ENCODE measurements at places on chromosomes 2 and 18.

DNA sequence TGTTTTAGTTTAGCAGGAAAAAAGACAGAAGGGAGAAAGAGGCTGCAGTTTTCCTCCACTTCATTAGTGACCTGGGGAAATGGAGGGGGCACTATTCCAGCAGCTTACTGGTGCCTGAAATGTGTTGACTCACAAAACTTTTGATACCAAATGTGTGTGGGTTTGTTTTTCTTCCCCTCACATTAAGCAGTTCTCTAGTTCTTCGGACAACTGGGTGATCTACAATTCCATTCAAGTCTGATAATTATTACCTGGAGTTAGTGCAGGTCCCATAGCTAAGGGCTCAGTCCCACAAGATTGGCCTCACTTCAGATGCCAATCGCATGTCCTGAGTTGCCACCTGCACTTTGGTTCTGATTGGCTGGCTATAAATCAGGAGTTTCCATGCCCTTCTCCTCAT lies 28.4 kb downstream of the PMAIP1 start:
- no peak overlapping the region for H3K27ac ChIP-seq
- no peaks in the 10 kb centered on the region for H3K36me3 ChIP-seq
- H3K27me3 ChIP-seq: no peaks in the 10 kb centered on the region
- no peak for DNase-seq

- H3K36me3 ChIP-seq: no peaks in the 10 kb centered on the region
- H3K27ac ChIP-seq: no peak overlapping the region
- H3K27me3 ChIP-seq: no peaks in the 10 kb centered on the region
- H3K4me1 ChIP-seq: no peaks in the 10 kb centered on the region
These were observed 614.6 kb upstream of the NXPH2 start for GRCh38 chr2:139394801-139395200.

DNA sequence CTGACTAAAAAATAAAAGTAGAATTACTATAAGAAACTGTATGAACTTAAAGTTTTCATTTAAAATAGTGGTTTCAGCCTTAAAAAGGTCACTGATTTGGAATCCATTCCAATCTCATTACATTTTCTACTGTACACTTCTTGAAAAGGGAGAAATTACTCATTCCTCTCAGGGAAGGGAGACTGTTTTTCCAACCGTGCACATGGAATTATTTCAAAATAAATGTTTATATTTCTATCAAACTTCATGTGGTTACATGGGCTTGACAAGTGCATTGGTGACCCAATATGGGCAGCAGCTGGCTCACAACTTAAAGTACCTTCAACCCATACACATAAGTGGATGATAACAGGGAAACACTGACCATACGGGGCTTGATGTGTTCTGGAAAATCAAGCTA lies 324.5 kb upstream of the THUMPD2 start:
- no peaks in the 10 kb centered on the region for H3K4me1 ChIP-seq
- no peaks in the 10 kb centered on the region for H3K36me3 ChIP-seq
- H3K27me3 ChIP-seq: no peaks in the 10 kb centered on the region
- no peak for DNase-seq
- H3K4me3 ChIP-seq: no peak overlapping the region

DNA sequence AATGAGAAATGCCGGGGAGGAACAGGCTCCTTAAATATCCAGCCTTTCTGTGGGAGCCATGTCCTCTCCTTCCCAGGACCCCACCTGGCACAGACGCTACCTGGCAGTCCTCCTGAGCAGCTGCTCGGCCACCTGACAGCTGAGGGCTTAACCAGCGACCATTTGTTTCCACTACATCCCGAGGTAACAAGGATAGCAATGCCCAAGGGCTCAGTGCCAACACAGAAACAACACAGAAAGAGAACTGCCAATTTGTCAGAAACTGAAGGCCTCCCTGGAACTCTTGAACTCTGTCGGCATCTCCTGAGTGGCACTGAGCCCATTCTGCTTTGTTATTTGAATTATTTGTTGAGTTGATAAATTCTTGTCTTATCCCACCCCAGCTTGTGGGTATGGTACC lies 122.2 kb upstream of the ARHGAP28 start:
- no peak overlapping the region for H3K4me3 ChIP-seq
- no peak overlapping the region for H3K27ac ChIP-seq
- H3K36me3 ChIP-seq: no peaks in the 10 kb centered on the region
- no peaks in the 10 kb centered on the region for H3K4me1 ChIP-seq
- DNase-seq: no peak
- H3K27me3 ChIP-seq: no peaks in the 10 kb centered on the region

DNA sequence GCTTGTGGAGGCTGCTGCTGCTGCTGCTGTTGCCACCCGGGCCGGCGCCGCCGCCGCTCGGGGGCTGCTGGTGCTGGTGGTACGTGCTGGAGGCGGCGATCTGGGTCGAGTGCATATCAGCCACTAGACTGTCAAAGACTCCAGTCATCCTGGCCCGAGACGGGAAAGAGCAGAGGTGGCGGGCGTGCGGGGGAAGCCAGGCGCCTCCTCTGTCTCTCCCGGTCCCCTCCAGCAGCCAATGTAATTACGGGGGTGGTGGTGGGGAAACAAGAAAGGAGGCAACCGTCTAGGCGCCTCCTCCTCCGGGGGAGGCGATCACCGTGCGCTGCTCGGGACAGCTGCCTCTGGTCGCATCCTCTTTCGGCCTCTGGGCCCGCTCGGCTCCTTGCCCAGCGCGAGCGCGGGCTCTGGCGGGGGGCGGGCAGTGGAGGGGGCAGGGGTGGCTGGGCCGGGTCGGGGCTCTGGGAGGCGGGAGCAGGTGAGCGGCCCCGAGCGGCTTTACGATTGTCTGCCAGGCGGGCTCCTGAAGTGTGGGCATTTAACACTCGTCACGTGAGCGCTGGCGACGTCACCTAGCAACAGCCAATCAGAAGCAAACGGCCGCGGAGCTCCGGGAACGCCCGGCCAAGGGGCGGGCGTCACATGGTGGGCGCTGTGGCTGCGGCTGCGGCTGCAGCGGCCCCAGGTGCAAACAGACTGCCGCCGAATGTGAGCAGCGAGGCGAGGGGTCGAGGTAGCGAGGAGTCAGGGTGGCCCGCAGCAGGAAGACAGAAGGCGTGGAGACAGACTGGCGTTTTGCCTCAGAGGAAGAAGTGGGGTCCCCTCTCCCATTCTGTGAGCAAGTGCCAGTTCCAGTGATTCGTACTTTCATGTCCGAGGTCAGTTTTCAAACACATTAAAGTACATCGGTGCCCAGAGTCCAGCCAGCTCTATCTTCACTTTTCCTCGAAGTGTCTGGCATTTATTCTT lies at the start of gene DLX2:
TSS of gene DLX2 (minus strand) at position 510 of the 969 bp plus-strand sequence. CDS start at position 148, 362 bp downstream.
- H3K27me3 ChIP-seq: peaks cover 100% of the 10 kb centered on the region
- peak within 1 kb of the TSS; percentile 63 for H3K27ac ChIP-seq
- peak within 1 kb of the TSS; percentile 50 for H3K4me3 ChIP-seq
- peaks cover 79% of the 10 kb centered on the region for H3K4me1 ChIP-seq
- DNase-seq: peak; percentile 68
- H3K36me3 ChIP-seq: no peaks in the 10 kb centered on the region

GRCh38 chr18:48566589-48566988 lies 27.8 kb downstream of the CTIF start:
- no peak for DNase-seq
- H3K36me3 ChIP-seq: no peaks in the 10 kb centered on the region
- H3K27me3 ChIP-seq: no peaks in the 10 kb centered on the region
- H3K27ac ChIP-seq: no peak overlapping the region
- no peak overlapping the region for H3K4me3 ChIP-seq

DNA sequence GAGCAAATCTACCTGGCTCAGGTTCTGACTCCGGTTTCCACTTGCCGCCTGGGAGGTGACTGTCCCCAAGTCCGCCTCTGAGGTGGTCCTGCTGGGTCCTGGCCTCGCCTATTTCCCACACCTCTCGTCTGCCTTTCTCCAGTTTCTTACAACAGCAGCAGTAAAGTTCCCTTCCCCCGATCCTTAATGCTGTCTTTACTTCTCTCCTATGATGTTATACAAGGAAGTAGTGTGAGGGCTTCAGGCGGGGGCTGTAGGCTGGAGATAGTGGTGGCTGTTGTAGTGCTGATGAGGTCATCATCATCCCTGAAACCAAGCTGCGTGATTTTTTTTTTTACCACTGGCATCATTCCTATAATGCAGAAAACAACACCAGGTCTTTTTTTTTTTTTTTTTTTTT lies 18.9 kb downstream of the TGIF1 start:
- no peaks in the 10 kb centered on the region for H3K36me3 ChIP-seq
- H3K27ac ChIP-seq: no peak overlapping the region
- peaks cover 5% of the 10 kb centered on the region for H3K4me1 ChIP-seq
- no peak for DNase-seq
- no peaks in the 10 kb centered on the region for H3K27me3 ChIP-seq

GRCh38 chr2:187819624-187820023 lies 265.4 kb upstream of the TFPI start:
- no peak overlapping the region for H3K27ac ChIP-seq
- DNase-seq: no peak
- H3K4me1 ChIP-seq: no peaks in the 10 kb centered on the region
- no peaks in the 10 kb centered on the region for H3K36me3 ChIP-seq
- no peaks in the 10 kb centered on the region for H3K27me3 ChIP-seq

GRCh38 chr2:213125646-213126347 lies 25.6 kb downstream of the IKZF2 start:
- peaks cover 17% of the 10 kb centered on the region for H3K4me1 ChIP-seq
- no peaks in the 10 kb centered on the region for H3K27me3 ChIP-seq
- H3K36me3 ChIP-seq: no peaks in the 10 kb centered on the region
- no peak overlapping the region for H3K27ac ChIP-seq
- H3K4me3 ChIP-seq: no peak overlapping the region
- DNase-seq: no peak

DNA sequence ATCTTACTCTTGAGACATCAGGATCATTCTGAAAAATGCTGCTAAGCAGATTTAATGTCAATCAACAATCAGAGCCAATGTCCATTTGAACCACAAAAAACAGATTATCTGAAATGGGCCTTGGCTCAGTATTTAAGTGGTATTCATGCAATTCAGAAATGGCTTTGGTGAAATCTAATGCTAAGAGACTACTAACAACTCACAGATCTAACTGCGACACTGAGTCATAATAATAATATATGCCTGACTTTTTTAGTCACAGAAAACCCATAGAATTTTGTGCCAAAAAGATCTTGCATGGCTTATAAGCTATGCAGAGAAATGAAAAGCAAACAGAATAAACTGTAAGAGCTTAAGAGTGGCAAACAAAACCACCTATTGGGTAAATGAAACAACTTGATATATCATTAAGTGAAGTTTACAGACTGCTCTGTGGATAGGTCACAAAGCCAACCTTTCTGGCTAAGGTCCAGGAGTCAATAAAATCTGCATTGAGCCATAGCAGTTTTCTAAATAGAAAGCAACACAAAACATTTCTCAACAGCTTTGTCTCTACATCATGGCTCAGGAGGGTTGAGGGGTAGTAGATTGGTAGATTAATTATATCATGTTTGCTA lies 234.3 kb downstream of the LRATD1 start:
- no peak for DNase-seq
- no peaks in the 10 kb centered on the region for H3K27me3 ChIP-seq
- H3K36me3 ChIP-seq: no peaks in the 10 kb centered on the region
- H3K4me3 ChIP-seq: no peak overlapping the region

- H3K4me1 ChIP-seq: no peaks in the 10 kb centered on the region
- H3K36me3 ChIP-seq: no peaks in the 10 kb centered on the region
- no peak for DNase-seq
- no peak overlapping the region for H3K27ac ChIP-seq
These were observed 20.7 kb upstream of the ZNF407 start for GRCh38 chr18:74577019-74577418.

DNA sequence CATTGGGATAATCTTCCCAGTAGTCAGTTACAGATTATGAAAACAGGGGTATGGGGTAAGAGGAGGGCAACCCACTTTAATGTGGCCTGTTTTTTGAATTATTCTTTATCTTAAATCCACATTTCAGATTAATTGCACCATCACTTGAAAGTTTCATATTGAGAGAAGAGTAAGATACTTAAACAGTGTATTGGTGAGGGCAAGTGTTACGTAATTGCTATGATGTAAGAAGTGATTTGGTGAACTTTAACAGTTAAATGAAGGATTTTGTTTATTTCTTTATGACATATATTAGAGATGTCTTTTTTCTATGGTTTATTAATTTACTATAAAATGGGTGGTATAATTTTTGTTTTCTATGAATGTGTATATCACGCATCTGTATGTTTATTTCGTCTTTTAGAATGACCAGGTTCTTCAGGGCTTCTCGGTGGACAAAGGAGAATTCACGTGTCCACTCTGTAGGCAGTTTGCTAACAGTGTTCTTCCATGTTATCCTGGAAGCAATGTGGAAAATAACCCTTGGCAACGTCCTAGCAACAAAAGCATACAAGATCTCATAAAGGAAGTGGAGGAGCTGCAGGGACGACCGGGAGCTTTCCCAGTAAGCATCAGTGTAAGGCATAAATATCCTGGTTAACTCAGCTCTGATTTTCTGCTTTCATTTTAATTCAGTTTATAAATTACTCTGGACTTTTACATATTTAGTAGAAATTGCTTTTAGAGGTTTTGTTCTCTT lies 171.2 kb upstream of the MYO3B start:
- no peak overlapping the region for H3K27ac ChIP-seq
- H3K4me1 ChIP-seq: no peaks in the 10 kb centered on the region
- DNase-seq: no peak
- H3K36me3 ChIP-seq: peaks cover 57% of the 10 kb centered on the region
- H3K27me3 ChIP-seq: no peaks in the 10 kb centered on the region
- no peak overlapping the region for H3K4me3 ChIP-seq

- no peak overlapping the region for H3K4me3 ChIP-seq
- no peaks in the 10 kb centered on the region for H3K36me3 ChIP-seq
- H3K4me1 ChIP-seq: no peaks in the 10 kb centered on the region
- no peaks in the 10 kb centered on the region for H3K27me3 ChIP-seq
- H3K27ac ChIP-seq: no peak overlapping the region
These were observed 20.7 kb downstream of the SP140 start for GRCh38 chr2:230246206-230246605.

DNA sequence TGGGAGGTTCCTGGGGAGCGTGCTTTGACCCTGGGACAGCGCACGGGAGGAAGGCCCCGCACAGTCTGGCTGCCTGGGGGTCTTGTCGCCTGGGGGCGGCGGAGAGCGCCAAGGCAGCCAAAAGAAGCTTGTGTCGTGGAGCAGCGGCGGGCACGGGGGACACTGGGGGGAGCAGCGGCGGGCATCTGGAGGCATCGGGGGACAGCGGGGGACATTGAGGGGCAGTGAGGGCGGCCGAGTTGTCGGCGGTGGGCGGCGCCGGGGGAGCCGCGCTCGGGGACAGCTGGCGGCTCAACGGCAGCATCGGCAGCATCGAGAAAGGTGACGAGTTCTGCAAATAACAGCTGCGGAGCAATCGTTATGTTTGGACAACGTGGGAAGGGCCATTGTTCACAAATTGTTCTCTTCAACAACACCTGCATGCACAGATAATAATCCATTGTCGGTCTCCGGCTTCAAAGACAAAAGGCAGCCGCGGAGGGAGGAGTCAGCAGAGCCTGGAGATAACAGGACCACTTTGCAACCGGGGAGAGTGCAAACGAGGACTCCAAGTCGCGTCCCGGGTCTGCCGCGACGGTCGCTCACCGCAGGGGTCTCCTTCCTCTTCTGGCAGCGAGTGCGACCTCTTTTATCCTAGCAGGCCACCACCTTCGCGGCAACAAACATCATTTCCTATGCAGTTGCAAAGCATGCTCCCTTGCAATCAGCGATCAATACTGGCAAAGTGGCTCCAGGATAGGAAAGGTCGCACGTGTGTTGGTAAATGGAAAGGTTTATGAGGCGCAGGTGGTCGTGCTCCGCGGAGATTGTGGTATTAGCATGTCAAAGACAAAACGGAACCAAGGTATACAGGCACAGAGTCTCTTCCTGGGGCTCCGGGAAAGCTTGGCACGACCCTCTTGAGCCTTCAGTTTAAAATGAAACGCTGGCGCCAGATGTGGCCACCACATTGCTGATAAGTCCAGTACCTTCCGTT lies 132.3 kb upstream of the DLX2 start:
- DNase-seq: no peak
- no peaks in the 10 kb centered on the region for H3K36me3 ChIP-seq
- no peaks in the 10 kb centered on the region for H3K4me1 ChIP-seq
- peak overlapping the region; percentile 13 for H3K4me3 ChIP-seq
- H3K27me3 ChIP-seq: peaks cover 17% of the 10 kb centered on the region
- H3K27ac ChIP-seq: peak overlapping the region; percentile 8

Measured in tibial nerve (tissue), 4 donors.